ENCODE measurements at places on chromosomes 16 and 17.

DNA sequence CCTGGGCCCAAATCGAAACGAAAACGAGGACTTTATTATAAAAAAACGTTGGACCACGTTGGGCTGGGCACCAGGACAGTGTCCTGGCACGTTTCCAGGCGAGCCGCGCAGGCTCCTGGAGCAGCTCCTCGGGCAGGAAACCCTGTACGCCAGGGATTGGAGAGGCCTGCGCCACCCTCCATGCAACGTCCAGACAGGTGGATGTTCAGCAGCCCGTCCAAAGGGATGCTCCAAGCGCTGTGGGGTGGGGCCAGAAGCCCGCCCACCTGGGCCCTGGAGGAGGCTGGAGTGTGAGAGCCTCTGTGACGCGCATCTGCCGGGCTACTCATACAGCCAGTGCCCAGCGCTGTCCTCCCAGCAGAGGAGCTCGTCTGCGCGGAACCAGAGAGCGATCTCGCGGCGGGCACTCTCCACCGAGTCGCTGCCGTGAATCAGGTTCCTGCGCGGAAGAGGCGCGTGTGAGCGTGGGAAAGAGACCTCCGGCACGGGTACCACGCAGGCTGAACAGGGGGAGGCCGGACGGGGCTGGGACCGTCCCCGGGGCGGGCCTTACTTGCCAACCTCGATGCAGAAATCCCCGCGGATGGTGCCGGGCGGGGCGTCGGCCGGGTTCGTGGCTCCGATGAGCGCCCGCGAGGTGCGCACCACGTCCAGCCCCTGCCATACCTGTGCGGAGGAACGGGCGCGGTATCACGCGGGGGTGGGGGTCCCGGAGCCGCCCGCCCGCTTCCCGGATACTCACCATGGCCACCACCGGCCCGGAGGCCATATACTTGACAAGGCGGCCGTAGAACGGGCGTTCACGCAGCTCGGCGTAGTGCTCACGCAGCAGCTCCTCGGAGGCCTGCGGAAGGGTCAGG is 785 bp downstream of the NME3 start:
- no peak overlapping the region for H3K4me3 ChIP-seq
- peaks cover 64% of the 10 kb centered on the region for H3K36me3 ChIP-seq
- H3K27me3 ChIP-seq, result no peaks in the 10 kb centered on the region
- no peak overlapping the region for H3K27ac ChIP-seq
- DNase-seq, result no peak

GRCh38 chr16:22262460-22262859 is 34.7 kb upstream of the POLR3E start:
- no peak overlapping the region for H3K27ac ChIP-seq
- H3K36me3 ChIP-seq, result peaks cover 58% of the 10 kb centered on the region
- no peaks in the 10 kb centered on the region for H3K27me3 ChIP-seq
- H3K4me1 ChIP-seq, result no peaks in the 10 kb centered on the region
- no peak overlapping the region for H3K4me3 ChIP-seq
- no peak for DNase-seq

DNA sequence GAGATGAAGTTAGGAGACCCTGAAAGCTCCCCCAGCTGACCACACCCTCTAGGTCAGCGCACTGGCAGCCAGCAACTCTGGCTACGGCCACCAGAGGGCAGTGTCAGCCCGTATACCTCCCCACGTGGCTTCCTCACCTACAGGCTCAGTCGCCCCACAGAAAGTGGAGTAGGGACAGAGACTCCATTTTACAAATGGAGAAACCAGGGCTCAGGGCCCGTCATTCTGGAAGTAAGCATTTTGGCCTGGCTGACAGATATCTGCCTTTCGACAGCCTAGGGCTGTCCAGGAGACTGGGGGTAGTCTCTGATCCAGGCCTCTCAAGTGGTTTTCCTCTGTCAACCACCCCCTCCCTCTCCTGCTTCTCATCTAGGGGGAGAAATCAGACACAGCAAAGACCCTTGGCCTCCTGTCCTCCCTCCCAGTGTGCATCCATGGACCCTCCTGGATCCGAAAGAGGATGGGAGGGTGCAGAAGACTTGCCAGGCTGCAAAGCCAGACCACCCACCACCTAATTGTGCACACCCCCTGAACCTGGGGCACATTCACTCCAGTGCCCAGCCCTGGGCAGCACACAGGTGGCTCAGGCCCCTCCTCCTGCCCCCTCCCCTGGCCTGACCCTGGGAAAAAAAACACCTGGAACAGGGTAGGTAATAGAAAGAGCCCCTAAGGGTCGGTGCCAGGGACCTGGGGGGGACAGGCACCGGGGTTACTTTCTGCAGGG is 3.8 kb upstream of the HAP1 start:
- peaks cover 7% of the 10 kb centered on the region for H3K4me1 ChIP-seq
- H3K4me3 ChIP-seq, result no peak overlapping the region
- H3K36me3 ChIP-seq, result no peaks in the 10 kb centered on the region
- H3K27me3 ChIP-seq, result no peaks in the 10 kb centered on the region

- H3K4me1 ChIP-seq, result no peaks in the 10 kb centered on the region
- H3K4me3 ChIP-seq, result no peak overlapping the region
- H3K36me3 ChIP-seq, result no peaks in the 10 kb centered on the region
- peaks cover 9% of the 10 kb centered on the region for H3K27me3 ChIP-seq
- no peak for DNase-seq
These were observed 256.2 kb downstream of the FOXL1 start for GRCh38 chr16:86834451-86835035.

DNA sequence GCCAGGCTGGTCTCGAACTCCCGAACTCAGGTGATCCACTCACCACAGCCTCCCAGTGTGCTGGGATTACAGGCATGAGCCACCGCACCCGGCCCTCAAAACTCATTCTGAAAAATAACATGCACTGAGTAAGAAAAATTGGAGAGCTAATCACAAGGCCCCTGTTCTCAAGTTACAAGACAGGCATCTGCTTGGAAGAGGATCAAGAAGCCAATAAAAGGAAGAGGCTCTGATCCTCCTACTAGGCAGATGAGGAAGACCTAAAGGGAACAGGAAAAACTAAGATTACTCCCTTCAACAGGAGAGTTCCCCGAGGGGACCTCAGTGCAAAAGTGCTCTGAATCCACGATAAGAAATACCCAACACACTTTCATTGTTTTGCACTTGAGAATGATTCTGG is 18.4 kb downstream of the BLMH start:
- no peak overlapping the region for H3K4me3 ChIP-seq
- DNase-seq, result no peak
- H3K36me3 ChIP-seq, result peaks cover 86% of the 10 kb centered on the region
- no peaks in the 10 kb centered on the region for H3K4me1 ChIP-seq

- no peak overlapping the region for H3K27ac ChIP-seq
- H3K27me3 ChIP-seq, result no peaks in the 10 kb centered on the region
- no peak for DNase-seq
- H3K36me3 ChIP-seq, result no peaks in the 10 kb centered on the region
- H3K4me3 ChIP-seq, result no peak overlapping the region
These were observed 174.9 kb upstream of the CIBAR2 start for GRCh38 chr16:85286951-85287814.

GRCh38 chr17:55492781-55493341 is 18.4 kb downstream of the SMIM36 start:
- no peaks in the 10 kb centered on the region for H3K27me3 ChIP-seq
- no peak overlapping the region for H3K27ac ChIP-seq
- no peaks in the 10 kb centered on the region for H3K36me3 ChIP-seq

- peaks cover 3% of the 10 kb centered on the region for H3K27me3 ChIP-seq
- H3K36me3 ChIP-seq, result no peaks in the 10 kb centered on the region
- H3K27ac ChIP-seq, result no peak overlapping the region
- DNase-seq, result no peak
- no peaks in the 10 kb centered on the region for H3K4me1 ChIP-seq
- no peak overlapping the region for H3K4me3 ChIP-seq
These were observed 51.5 kb upstream of the HS3ST2 start for GRCh38 chr16:22762486-22762885.

DNA sequence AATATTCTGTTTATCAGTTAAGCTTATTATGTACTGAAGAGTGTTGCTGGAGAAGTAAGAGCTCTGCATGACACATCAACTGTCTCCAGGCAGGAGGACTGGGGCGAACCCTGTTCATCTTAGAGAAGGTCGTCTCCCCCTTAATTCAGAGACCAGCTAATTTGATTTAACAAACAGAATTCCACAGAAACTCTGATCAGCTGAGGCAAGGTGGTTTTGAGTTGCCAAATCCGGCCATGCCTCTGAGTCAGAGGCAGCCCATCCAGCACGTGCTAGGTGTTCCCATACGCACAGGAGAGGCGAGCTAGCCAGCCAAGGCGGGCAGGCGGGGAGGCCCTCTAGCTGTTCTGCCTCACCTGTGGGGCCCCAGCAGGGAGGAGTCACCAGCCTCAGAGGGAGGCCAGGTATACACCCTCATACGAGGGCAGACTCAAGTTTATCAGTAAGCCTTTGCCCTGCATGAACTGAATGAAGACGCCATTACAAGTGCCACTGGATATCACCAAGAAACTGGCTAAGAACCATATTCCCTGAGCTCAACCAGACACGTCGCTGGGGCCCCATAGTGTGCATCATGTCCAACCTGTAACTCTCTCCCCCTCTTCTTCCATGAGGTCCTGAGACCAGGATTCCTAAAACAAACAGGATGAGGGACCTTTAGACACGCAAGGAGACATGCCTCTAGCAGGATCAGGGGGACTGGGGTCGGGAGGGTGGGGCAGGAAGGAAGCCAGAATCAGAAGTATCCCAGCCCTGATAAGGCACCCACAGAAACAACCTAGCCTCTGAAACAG is 25.7 kb downstream of the STAT5A start:
- no peaks in the 10 kb centered on the region for H3K27me3 ChIP-seq
- DNase-seq, result no peak
- H3K27ac ChIP-seq, result no peak overlapping the region
- H3K4me1 ChIP-seq, result peaks cover 17% of the 10 kb centered on the region

- H3K4me1 ChIP-seq, result peaks cover 9% of the 10 kb centered on the region
- no peaks in the 10 kb centered on the region for H3K36me3 ChIP-seq
- H3K4me3 ChIP-seq, result no peak overlapping the region
- no peak overlapping the region for H3K27ac ChIP-seq
- no peak for DNase-seq
These were observed 3.9 kb downstream of the MXRA7 start for GRCh38 chr17:76706817-76707216.

DNA sequence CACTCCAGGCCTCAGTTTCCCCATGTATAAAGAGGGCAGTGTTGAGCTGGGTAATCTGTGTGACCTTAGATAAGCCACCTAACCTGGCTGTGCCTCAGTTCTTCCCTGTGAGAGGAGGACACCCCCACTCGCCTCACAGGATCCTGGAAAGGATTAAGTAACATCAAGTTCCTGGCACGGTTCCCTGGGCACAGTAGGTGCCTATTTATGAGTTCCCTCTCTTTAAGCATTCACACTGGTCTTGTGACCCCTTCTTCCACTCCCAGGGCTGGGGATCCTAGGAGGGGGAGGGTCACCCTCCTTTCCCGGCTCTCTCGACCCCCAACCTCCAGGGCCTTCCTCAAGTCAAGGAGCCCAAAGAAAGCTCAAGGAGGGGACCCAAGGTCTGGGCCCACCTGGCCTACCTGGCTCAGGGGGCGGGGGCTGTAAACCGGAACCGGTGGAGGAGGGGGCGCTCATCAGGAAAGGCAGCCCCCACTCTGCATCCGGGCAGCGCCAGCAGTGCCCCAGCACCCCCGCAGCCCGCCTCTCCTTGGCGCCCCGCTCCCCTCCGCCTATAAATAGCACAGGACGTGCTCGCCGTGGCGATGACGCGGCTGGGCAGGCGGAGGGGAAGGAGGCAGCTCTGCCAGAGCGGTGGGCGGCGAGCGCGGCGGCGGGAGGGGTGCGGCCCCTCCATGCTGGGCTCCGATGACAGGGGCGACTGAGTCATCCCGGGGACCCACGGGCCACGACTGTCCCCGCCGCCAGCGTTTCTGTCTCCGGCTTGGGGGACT is 9.4 kb downstream of the RPL19 start:
- peak; percentile 49 for DNase-seq
- no peak overlapping the region for H3K27ac ChIP-seq
- peaks cover 26% of the 10 kb centered on the region for H3K27me3 ChIP-seq
- H3K4me3 ChIP-seq, result 0 out of 2 replicates have a peak overlapping the region, but pooled peaks have one; percentile 4
- H3K36me3 ChIP-seq, result peaks cover 8% of the 10 kb centered on the region

DNA sequence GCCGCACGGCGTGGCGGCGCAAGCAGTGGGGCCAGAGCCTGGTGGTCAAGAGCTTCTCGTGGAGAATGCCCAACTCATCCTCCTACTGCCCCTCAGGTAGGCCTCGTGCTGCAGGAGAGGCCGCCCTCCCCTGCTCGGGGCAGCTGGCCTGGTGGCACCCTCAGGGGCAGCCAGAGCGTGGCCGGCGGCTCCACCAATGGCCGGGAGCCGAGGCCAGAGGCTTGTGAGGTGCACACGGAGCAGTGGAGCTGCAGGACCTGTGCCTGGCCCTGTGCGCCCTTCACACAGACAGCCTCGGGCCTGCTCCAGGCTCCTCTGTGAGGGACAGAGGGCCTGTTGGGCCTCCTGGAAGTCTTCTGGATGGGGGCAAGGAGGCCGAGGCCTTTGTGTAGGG is 85.5 kb downstream of the NPIPB11 start:
- no peaks in the 10 kb centered on the region for H3K27me3 ChIP-seq
- H3K27ac ChIP-seq, result no peak overlapping the region
- DNase-seq, result no peak
- H3K36me3 ChIP-seq, result no peaks in the 10 kb centered on the region
- H3K4me1 ChIP-seq, result no peaks in the 10 kb centered on the region

- H3K27me3 ChIP-seq, result no peaks in the 10 kb centered on the region
- H3K36me3 ChIP-seq, result no peaks in the 10 kb centered on the region
- H3K4me3 ChIP-seq, result no peak overlapping the region
- H3K27ac ChIP-seq, result no peak overlapping the region
These were observed 764.9 kb downstream of the KCNJ2 start for GRCh38 chr17:70934231-70934630.
